ENCODE measurements at places on chromosomes 2 and 18.

- DNase-seq: no peak
Measured at GRCh38 chr2:159454185-159454584, 162.2 kb downstream of the BAZ2B start.

DNA sequence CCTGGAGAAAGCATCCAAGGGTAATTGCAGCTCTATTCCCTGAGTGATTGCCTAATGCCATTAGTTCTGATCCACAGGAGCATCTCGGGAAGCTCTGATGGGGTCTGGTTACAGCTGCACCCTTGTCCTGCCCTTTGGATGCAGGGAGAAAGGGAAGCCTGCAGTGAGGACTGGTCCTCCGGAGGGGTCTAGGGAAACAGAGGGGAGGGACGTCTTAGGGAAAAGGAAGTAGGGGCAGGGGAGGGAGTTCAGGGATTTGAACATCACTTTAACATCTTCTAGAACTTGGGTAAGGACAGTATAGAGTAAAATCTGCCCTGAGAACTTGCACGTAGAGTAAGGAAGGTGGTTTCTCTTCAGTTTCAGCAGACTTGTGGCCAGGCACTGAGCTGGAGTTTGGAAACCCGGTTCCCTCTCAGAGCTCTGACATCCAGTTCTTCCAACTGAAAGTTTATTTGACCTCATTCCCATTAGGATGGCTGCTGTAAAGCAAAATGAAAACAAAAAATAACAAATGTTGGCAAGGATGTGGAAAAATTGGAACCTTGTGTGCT lies 20.5 kb downstream of the ONECUT2 start:
- DNase-seq: no peak

- no peak for DNase-seq
Measured at GRCh38 chr2:222424276-222424728, at the start of gene SGPP2. TSS of gene SGPP2 (plus strand) at chr2:222424543. CDS start at chr2:222424603, 60 bp downstream.

DNA sequence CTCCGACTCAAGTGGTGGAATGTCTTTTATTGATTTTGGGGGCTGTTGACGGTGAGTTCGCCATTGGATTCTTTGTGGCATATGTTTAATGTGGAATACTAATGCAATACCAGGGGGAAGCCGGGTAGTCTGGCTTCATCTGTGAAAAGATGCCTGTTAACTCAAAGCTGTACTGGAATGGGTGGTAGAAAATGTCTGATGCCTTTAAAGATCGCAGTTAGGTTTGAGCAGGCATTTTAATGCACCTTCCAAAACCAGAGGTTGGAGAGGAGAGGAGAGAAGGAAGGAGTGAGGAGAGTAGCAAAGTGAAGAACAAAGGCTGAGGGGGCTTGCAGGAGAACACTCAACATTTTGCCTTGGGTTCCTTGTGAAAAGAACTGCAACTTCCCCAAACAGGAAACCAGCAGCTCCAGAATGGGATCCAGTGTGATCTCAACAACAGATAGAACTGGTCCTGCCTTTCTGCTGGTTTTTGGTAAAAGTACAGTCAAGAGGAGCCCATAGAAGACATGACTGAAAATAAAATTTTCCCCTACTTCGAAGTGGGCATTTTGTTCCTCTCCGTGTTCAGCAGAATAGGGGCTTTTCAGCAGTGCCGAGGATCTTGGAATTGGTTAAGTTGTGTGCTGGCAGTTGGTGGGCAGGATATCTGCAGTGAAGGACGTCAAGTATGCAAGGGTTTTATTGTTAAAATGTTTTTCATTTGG lies 1.5 kb downstream of the ZNF532 start:
- DNase-seq: no peak

GRCh38 chr2:143730155-143730952 lies 601.1 kb downstream of the ARHGAP15 start:
- DNase-seq: no peak

GRCh38 chr18:35789543-35789942 lies 182.9 kb upstream of the RMP24 start:
- no peak for DNase-seq

- no peak for DNase-seq
Measured at GRCh38 chr2:197965756-197966155, 161.4 kb downstream of the PLCL1 start.

GRCh38 chr2:144339048-144339447 lies 180.9 kb downstream of the ZEB2 start:
- DNase-seq: no peak

GRCh38 chr18:2036086-2036485 lies 535.2 kb downstream of the METTL4 start:
- no peak for DNase-seq

DNA sequence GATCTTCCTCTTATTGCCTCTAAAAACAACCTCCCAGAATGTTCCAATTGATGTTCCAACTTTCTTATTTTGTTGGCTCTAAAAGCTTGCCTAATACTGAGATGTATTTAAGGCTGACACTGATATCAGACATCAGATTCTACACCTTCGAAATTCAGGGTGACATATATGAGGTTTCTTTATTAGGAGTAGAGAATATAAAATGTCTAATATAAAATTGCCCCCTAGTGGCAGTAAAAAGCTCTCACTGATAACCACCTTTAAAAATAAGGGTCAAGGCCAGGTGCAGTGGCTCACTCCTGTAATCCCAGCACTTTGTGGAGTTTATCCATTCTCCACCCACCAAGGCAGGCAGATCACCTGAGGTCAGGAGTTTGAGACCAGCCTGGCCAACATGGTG lies 789.7 kb upstream of the SLC39A10 start:
- DNase-seq: no peak

GRCh38 chr2:179059026-179059700 lies 9.2 kb upstream of the CCDC141 start:
- no peak for DNase-seq

DNA sequence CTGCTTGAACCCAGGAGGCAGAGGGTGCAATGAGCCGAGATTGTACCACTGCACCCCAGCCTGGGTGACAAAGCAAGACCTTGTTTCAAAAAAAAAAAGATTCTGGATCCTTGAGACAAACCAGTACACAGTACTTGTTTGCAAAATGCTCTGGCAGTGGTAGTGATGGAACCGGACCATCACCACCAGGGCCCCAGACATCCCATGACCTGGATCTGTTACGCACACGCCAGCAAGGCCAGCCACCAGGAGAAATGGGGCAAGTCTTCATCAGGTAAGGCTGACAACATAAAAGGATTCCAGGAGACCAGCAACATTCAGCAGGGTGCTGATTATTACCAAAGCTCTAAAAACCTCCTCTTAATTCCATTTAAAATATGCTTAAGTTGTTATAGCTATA lies 35.5 kb downstream of the TBC1D8 start:
- DNase-seq: no peak

GRCh38 chr2:191041418-191042161 lies 27.6 kb upstream of the STAT1 start:
- no peak for DNase-seq

- no peak for DNase-seq
Measured at GRCh38 chr18:2258954-2259353, 312.4 kb downstream of the METTL4 start.

DNA sequence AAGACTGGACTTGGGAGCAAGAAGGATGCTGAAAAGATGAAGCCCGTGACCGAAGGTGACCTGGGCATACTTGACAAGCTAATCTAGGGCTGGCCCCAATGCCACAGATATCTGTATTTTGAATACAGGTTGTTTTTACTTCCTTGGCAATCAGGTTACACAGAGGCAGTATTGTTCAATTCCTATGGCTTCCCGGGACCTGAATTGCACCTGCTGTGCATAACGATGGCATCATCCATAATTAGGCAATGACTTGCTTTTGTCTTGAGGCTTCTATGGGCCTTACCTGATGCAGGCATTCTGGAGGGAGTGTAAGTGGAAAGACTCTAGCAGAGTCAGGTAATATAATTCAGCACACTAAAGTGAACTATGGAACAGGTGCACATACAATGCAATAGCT lies 60.6 kb upstream of the CUL3 start:
- DNase-seq: no peak
